ENCODE measurements at places on chromosomes 16 and 17. TPM values are rescaled to one million over a fixed set of nuclear protein-coding genes. Genes with fewer than 3 reads are reported as not detected.

The MGAT5B gene
- total RNA-seq, result 0.08 TPM

The CCL4 gene
- 0.91 TPM for total RNA-seq

The TNFRSF17 gene
- total RNA-seq, result not detected

The SLC22A31 gene
- total RNA-seq, result not detected

The CA10 gene
- not detected for total RNA-seq
